ENCODE measurements at places on chromosomes 1 and 21.

GRCh38 chr1:109589177-109589576, 30.2 kb downstream of the GNAT2 start:
- no peak for DNase-seq

DNA sequence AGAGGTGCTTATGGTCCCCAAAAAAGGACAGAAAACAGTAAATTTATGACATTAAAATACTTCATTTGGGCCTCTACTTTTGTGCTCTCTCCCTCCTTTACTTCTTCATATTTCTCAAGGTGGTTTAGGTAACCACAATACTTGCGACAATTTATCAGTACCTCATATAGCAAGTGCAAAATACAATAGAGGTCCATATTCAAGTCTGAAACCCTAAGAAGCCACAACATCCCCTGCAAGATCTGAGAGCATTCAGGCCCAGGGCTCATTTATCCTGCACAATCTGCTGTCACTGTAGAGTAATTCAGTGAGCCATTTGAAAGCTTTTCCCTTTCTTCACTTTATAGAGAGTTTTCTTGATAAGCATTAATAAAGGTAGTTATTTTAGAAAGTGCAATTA, 24.2 kb upstream of the ATP6V1G3 start:
- no peak for DNase-seq

DNA sequence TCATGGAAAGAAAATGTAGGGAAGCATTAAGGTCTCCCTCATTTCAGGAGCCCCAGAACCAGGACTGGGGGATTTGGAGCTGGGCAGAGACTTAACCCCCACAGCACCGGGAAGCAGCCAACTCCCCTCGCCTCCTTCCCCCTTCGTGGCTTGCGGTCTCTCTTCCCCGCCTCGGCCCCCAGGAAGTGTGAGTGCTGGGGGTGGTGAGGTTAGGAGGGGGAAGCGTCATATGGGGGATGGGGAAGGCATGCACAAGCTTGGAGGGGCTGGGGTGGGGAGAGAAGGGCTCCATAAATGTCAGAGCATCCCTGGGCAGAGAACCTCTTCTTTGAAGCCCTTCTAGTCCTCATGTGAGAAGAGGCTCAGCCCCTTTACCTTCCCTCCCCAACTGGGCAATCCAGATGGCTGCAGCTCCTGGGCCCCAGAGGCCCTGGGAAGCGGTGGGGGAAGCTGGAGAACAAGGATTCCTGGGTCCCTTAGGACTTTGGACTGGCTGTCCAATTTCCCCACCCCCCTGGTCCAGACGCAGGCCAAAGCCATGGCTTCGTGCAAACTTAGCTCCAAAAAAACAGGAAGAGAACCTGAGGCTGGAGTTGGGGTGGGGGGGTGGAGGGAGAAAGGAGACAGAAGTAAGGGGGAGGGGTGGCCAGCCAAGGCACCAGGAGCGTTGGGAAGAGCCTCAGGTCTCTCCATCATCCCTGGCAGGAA, 7.8 kb downstream of the ZBTB7B start:
- no peak for DNase-seq

DNA sequence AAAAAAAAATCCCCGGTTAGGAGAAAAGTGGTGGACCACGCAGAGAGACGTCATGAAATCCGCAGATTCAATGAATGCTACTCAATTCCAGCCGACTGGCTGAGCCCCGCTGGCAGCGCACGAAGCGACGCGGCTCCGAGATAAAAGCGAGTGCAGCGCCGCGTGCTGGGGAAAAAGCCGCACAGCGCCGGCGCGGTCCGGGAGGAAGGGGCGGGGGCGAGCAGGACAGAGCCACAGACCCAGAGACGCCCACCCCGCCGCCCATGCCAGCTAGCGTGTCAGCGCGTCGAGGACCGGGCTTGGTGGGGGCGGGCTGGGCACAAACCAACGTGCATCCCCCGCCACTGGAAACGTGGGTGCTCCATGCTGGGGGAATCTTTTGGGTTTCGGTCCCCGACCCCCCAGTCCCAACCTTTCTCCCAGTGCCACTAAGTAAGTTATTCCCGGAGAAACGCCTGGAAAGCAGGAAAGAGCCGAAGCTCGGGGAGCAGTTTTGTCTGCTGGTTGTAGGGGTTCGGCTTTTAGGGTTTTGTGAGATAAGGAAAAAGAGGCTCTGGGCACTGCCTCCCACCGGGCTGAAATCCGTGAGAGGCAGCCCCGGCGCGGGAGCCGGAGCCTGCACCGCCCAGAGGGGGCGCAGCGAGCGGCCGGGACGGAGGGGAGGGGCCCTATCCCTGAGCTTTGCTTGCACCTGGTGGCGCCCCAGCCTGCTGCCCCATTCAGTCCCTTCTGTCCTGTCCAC, at the start of gene KCNJ6:
Gene KCNJ6, minus strand, starts transcription at position 148 of the 742 bp plus-strand sequence. CDS start 75,775 bp downstream, outside the sequence.
- no peak for DNase-seq

GRCh38 chr1:15579683-15580047, 5.2 kb downstream of the AGMAT start:
- DNase-seq: no peak

DNA sequence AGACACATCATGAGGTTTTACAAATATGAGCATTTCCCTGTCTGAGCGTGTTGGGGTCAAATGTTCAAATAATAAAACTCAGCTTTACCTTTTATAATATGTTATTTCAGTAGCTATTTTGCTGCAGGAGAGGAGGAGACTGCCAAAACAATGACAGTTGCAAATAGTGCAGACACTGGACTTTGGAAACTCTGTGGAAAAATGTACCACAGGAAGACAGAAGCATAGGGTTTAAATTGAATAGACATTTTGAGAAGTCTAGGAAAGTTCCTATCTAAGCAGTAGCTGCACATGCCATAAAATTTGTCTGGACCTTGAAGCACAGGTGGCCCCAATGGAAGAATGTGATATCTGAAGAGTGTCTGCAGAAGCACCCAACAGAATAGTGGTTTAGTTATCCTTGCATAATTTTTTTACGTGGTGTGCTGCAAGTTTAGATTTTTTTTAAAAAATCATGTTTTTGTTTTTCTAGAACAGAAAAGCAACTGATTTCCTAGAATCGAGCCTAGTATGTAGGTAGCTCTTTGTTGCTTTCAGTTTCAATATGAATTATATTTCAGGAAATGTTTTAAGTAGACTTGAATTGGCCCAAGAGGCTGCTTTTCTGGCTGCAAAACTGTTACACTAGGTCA, 14.0 kb upstream of the GBP5 start:
- no peak for DNase-seq

DNA sequence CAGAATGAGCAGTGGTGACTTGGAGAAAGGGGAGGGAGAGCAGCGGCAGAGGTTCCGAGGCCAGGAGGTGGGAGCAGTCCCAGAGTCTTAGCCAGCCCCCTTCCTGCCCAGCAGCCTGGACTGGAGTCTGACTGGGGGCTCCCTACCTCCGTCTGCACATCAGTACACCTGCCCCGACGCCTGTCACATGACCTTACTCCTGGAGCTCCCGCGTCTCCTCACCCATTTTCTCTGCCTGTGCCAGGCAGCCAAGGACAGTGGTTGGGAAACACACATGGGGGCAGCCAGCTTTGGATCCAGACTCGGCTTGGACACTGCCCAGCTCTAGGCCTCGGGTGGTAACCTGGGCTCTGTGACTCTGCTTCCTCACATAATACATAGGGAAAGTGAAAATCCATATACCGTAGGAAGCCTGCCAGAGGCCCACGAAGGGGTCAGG, 16.9 kb downstream of the ACTRT2 start:
- DNase-seq: no peak

DNA sequence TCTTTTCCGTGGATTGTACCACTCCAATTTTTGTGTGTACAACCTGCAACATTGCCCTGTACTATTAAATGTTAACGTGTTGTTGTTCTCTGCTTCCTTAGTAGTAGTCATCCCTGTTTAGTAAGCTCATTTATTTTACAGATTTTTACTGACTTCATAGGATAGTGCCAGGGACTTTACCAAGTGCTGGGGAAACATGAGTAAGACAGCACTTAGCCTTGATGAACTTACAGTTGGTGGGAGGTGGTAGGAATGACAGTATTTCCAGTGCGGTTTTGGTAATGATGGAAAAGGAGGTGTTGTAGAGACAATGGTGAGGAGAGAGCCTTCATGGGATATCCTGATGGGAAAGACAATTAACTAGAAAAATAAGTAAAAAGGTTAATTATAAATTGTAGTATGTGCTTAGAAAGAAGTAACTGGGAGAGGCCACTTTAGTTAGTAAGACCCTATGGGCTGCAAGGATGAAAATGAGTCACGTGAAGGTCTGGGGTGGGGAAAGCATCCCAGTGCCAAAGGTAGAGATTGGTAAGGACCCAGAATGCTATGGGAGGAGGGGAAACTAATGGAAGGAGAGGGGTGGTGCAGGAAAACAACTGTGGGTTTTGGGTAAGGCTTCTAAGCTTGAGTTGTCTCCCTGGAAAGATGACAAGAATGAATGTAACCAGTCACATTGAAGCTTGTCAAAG, 1.7 kb downstream of the RLF start:
- DNase-seq: no peak

- no peak for DNase-seq
Measured at GRCh38 chr1:162782671-162783070, 7.8 kb upstream of the HSD17B7 start.

- DNase-seq: peak; percentile 36
Measured at GRCh38 chr1:46197964-46198811, at the start of gene POMGNT1. TSS of gene POMGNT1 (minus strand) at chr1:46198434. CDS start at chr1:46197821, 613 bp downstream.

DNA sequence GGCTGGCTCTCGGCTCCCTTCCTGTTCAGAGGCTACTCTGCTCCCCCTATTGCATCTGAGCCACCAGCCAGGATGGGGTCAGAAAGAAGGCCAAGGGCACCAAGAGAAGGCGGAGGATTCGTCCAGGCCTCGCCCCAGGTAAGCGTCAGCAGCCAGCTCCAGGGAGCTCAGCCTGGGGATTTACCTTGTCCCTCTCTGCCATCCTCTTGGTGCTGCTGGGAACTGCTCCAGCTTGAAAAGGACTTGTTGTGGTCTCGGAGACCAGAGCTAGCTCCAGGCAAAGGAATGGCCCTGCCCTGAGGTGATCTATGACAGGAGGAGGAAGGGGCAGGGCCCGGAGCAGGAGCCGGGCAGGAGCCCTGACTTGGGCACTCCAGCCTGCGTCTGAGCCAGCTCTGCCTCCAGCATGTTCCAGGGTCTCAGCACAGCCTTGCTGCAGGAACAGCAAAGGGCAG, 113.7 kb upstream of the IFFO2 start:
- DNase-seq: no peak

DNA sequence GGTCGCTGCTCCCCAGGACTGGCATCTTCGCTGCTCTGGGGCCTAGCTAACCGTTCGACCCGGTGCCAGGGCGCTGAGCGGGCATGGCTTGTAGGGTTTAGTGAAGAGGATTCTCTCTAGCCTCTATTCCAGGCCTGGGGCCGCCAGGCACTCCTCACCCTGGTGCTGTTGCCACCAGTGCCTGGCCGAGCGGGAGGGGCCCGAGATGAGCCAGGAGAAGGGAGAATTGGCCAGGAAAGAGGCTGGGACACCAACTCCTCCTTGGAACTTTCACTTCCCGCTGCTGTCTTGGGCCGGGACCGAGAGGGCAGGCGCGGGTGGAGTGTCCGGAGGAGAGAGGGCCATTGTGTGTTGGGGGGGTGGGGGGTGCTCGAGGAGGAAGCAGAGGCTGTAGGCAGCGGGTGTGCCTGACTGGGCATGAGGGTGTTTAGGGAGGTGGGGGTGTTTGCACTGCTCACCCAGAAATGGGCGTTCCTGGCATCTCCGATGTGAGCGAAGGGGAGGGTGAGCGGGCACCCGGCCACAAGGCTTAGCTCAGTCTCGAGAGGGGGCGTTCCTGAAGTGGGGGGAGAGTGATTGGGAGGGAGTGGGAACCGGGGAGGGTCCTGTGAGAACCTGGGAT, 772 bp downstream of the ADAM15 start:
- DNase-seq: peak; percentile 19

DNA sequence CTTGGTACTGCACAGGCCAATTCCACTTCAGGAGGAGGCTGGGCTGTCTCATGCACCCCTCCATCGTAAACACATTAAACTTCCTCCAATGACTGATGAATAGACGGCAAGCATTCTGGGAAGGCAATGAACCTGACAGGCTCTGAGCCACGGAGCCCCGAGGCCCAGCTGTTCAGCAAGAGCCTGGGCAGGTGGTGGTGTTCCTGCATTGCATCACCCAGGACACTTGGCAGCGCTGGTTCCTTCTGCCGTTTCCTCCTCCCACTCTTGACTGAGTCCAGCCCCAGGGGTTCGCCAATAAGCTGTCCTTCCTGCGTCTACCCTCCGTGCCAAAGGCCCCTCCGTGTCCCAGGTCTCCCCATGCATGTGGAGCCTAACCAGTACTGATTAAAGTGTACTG, 109.8 kb downstream of the JAK1 start:
- no peak for DNase-seq

DNA sequence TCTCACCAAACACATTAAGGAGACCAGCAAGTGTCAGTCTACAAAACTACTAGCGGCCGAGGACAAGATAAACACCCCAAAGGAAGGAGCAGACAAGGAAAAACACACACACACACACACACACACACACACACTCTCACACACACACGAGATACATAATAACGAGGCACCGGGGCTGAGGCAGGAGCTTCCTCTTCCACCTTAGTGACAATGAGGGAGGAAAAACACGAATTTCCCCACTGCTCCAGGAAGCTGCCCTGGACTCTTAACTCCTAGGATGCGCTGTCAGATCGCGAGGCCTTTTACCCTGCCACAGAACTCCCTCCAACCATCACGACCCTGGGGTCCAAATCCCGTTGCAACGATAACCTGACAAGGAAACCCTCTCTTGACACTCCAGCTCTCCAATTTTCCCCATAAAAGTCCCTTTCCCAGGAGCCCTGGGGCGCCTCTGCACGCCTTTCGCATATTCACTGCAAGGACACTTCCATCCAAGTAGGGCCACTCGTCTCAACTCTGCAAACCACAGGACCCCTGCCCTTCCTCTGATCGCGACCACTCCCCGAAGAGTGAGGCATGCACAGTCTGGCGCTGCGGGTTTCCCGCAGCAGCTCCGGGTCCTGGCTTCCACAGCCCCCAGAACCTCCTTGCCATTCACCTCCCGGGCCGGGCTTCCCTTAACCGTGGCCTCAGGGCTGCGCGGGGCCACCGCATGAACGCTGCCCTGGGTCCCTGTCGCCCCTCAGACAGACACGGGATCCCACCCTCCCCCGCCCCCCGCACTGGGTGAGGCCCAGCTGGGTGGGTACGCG, 581 bp downstream of the ETV3 start:
- DNase-seq: no peak

- DNase-seq: no peak
Measured at GRCh38 chr1:203954788-203955552, 93.6 kb downstream of the SNRPE start.

DNA sequence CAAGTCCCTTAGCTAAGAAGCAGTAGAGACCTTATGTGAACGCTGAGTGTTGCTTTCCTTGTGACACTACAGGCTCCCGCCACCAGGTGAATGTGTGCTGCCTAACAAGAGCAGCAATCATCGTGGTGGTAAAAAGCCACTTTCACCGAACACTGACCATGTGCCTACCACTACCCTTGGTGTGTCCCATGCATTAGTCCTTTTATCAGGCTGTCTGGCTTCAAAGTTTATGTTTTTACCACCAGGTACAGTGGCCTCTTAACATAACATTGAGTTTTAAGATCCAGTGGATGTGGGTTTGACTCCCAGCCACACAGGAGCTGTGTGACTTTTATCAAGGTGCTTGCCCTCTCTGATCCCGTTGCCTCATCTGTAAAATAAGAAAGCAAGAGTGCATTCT, 1.7 kb downstream of the C1QB start:
- DNase-seq: no peak

- DNase-seq: peak; percentile 12
Measured at GRCh38 chr1:98991127-98992012, 13.3 kb downstream of the PLPPR5 start.
